ENCODE measurements at places on chromosomes 5 and 9.

- no peak for DNase-seq
These were observed 265.2 kb downstream of the SYK start for GRCh38 chr9:91066856-91067255.

DNA sequence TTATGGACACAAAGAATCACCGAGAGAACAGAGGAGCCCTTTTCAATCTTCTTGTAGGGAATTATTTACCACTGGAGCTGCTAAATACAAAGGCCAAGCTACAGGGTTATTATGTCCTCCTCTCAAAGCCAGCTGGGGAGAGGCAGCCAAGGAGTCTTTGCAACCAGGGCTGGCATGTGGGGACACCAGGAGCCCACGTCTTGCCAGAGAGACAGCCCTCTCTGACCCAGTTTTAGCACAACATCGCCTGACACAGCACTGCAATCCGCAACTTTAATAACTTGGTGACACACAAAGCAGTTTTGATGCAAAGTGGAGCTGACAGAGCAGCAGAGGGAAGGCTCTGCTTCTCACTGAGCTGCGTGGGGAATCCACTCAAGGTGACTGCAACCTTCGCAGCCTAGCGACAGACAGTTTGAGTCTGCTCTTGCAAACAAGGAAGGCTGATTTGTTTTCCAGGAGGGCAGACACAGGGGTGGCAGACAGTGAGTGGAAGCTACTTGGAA is 33.6 kb downstream of the TLR4 start:
- DNase-seq = no peak

- DNase-seq = no peak
These were observed 19.6 kb downstream of the KDM4C start for GRCh38 chr9:6777213-6777902.

DNA sequence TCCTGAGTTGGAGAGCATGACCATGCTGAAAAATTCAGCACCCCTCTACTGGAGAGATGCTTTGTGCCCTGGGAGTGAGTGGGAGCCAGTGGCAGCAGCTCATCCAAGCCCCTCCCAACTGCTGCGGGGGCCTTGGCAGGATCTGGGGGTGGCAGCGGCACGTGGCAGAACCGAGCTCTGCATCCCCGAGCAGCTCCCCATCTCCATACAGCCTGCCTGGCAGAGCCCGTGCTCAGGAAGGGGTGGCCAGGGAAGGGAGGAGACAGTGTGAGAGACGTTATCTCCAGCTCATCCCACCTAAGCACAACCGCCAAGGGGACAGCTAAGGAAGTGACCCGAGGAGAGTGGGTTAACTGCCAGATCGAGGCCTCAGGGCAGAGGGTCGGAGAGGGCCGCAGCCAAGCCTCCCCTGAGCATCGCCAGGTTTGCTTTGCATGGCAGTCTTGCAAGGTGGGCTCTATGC is 17.2 kb upstream of the DPM2 start:
- no peak for DNase-seq

GRCh38 chr9:121499427-121500164 is at the start of gene GGTA1:
Gene GGTA1, minus strand, starts transcription at chr9:121499844. Its CDS starts 31,922 bp downstream, at chr9:121467922.
- DNase-seq = no peak

DNA sequence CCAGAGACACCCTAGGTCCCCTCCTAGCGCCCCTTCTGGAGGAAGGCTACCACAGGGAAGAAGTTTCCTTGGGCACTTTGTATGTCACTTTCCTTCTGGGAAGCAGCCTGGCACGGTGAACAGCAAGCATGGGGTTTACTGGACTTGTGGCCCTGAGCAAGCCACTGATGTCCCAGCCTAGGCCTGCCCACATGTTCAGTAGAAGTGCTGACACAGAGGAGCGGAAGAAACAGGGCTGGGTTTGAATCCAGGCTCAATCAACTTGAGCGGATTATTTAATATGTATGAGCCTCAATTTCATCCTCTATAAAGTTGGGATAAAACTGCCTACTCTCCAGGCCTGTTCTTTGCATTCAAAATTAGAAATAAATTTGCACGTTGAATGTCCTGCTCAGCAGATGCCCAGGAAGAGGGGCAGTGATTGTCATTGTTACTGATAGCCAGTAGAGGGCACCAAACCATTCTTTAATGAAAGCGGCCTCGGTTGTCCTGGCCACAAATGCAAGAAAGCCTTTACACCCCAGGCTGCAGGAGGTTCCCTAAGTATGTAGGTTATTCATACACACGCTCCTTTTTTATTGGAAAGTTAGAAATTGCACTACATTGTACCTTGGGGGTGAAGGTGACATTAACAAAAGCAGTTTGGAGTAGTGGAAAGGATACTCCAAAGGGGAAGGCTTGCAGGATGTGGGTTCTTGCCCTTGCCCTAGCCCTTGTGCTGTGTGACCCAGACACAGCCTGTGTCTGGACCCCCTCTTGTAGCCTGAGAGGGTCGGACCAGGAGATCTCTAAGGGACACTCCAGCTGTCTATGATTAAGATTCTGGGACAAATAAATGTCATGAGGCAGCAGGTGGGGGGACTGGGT is 13.4 kb upstream of the XPA start:
- peak; percentile 31 for DNase-seq

DNA sequence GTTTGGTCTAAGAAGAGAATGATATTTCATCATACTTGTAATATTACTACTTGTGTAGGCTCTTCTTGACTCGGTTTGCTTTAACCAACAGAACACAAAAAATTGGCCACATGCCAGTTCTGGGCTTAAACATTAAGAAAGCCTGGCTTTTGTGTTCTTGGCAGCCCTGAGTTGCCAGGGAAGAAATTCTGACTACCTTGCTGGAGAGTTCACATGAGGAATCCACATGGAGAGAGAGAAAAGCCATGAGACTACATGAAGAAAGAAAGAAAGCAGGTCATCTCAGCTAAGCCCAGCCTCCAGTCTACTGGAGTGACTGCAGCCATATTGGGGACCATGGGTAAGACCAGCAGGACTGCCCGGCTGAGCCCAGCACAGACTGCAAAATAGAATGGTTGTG is 524.8 kb downstream of the RAB3C start:
- DNase-seq = no peak

DNA sequence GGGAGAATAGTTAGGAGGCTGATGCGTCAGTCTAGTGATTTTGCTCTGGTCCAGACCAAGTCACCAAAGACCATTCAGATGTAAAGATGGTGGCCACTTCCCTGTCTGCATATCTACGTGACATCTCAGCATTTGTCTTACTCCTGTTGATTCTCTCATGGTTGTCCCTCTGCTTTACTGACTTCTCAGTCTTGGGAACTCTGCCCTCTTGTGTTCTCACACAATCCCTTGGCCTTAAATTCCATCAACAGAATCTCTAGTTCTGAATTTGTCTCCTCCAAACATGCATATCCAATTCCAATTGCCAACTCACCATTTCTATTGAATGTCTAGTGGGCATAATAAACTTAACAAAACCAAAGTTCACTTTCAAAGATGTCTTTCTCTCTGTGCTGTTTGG is 147.8 kb downstream of the SLC24A2 start:
- DNase-seq = no peak

DNA sequence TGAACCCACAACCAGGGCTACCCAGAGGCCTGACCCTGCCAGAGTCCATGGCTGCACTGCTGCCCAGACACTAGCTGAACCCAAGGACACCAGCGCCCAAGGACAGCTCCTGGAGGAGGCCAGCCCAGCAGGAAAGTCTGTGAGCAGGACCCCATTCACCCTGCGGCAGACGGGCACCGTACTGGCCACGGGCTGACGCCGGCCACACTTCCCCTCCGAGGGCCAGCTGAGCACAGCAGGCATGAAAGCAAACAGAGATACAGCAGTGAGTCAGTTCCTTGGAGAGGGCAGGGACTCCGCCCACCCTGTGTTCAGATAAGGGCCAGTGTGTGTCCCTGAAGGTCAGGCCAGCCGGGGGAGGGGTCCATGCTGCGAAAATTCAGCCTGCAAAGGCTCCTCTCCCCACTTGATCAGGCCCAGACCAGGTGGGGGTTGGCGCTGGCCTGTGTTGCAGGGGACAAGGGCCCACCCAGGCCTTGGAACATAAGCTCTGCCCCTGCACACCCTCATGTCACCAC is 3.2 kb downstream of the RNF208 start:
- no peak for DNase-seq

DNA sequence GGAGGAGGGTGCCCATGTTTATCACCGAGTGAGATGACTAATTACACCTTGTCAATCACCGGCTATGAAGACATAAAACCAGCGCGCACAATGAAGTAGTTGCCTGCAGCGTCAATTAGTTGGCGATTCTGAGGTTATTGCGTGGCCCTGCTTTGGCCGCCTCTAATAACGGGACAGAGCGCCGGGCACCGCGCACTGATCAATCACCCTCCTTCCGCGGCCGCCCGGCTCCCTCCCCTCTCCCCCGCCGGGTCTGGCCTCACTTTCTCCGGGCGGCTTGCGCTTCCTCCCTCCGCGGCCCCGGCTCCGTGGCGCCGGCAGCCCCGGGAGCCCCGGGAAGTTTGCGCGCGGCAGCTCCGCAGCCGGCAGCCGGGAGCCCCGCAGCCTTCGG is 3.3 kb upstream of the LHX2 start:
- DNase-seq = no peak

DNA sequence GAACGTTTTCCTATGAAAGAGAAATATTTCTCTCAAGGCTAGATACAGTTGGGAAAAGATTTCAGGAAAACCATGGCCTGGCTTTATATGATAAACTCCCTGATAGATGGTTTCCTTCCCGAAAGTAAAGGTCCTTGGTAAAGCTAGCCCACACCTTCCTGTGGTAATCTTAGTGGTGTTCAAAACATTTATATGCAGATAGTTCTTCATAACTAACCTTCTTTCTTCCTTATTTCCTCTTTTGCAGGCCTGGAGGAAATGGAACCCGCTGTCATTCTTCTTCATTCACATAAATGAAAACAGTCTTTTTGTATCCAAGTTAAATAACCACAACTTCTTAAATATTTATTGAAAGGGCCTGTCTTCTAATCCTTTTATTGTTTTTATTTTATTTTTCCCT is 474.0 kb upstream of the ACTBL2 start:
- DNase-seq = no peak

DNA sequence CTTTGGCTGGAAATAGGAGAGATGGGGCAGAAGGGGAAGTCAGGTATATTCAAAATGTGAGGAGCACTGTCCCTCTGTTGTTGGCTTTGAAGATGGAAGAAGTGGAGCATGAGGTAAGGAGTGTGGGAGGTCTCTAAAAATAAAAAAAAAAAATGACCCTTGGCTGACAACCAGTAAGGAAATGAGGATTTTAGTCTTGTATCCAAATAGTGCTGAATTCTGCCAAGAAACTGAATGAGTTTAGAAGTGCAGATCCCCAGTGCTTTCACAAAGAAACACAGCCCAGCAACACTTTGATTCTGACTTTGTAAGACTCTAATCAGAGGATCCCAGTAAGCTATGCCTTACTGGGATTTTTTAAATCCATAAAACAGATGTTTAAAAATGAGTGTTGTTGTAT is 367.9 kb downstream of the CYLC2 start:
- DNase-seq = no peak

GRCh38 chr5:59337240-59337639 is 556.3 kb downstream of the PDE4D start:
- DNase-seq = no peak

GRCh38 chr5:107219993-107220392 is 450.7 kb downstream of the EFNA5 start:
- DNase-seq = no peak

- no peak for DNase-seq
These were observed 11.0 kb upstream of the ZDHHC21 start for GRCh38 chr9:14704281-14704680.

DNA sequence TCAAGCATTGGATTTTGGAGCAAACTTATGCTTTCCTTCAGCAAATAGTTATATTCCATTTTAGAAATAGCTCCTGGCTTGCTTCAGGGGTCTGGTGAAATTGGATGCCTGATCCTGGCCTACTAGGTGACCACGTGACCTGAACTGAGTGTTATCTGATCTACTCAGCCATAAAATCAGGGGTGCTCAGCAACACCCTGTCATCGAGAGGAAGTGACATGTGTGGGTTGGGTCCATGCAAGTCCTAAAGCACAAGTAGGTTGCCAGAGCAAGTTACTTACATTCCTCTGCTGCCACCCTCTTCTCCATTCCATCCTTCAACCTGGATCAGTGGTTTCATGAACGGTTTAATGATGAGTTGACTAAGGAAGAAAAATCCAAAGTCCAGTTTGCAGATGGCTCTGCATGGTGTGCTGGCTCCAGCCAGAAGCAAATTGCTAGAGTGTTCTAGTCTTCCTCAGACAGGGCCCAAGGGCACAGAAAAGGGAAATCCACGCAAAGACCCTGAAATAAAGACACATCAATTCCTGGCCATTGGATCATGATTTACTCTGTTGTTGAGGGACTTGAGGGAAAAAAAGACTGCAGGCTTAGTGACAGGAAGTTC is 2.8 kb upstream of the FAM193B start:
- peak; percentile 10 for DNase-seq

GRCh38 chr9:18010492-18010891 is 431.6 kb downstream of the SH3GL2 start:
- DNase-seq = no peak

DNA sequence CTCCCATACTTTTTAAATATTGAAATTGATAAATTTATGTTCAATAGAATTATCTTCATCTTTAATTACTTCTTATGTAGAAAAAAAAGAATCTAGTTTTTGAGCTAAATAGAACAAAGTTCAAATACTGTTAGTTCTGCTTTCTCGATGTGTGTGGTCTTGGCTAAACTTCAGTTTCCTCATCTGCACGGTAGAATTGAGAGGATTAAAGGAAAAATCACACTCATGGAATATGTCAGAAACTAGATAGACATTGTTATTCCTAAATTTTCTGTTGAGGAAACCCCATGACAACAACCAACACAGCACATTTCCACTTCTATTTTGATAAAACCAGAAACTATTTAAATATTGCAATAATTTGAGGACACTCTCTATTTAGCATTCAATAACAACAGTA is 100.3 kb downstream of the MUSK start:
- no peak for DNase-seq

- DNase-seq = peak; percentile 80
These were observed 9.3 kb upstream of the TEX48 start for GRCh38 chr9:114691046-114691955.

DNA sequence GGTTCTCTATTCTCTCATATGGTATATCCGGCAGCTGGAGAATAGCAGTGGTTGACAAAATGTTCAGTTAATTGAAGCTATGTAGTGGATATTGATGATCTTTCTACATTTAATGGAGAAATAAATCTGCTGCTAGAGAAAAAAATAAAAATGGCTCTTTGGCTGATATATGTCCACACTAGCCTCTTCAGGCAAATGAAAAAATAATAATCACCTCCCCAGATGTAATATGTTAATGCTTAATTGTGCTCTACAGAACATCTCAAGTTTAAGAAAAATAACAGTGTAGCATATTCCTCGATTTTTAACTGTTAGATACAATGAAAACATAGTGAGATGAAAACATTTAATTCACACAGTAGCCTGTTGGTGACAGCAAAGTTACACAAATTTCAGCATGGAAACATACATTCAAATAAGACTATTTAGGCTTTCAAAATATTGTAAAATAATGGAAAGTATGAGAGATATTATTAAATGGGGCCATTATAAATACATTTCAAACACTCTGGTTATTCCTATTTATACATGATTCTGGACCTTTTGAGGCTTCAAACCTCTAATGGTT is 543.0 kb downstream of the MAT2B start:
- DNase-seq = no peak

- no peak for DNase-seq
These were observed 57.7 kb downstream of the MAPKAP1 start for GRCh38 chr9:125649315-125649714.
